ENCODE measurements at places on chromosomes 2 and 18.

DNA sequence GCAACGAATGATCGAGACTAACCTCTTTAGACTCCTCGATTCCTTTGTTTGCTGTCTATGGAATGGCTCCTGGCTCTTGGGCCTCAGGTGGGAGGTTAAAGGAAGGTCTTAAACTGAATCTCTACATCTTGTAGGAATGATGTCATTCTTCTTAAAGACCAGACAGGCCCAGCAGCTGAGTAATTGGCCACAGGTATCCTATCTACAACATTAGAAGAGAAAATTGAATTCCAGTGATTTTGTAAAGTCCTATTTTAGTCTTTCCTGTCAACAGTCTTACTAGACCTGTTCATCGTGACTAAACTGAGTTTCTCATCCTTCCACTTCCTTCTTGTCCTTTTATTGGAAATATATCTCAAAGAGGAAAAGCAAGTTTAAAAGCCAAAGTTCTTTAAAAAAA is 274.8 kb downstream of the ALPK2 start:
- no peak for DNase-seq

- no peak for DNase-seq
Measured at GRCh38 chr2:130357864-130358263, 2.0 kb downstream of the PTPN18 start.

DNA sequence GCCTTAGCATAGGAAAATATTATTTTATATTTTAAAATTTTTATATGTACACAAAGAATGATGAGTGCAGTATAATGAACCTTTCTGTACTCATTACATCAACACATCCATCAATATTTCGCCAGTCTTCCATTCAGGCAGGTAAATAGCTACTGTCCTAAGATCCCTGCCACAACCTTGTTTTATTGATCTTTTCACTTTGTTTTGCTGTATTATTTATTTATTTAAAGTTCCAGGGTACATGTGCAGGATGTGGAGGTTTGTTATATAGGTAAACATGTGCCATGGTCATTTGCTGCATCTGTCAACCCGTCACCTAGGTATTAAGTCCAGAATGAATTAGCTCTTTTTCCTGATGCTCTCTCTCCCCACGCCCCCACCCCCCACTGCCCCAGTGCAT is 64.6 kb downstream of the INHBB start:
- DNase-seq, result no peak

DNA sequence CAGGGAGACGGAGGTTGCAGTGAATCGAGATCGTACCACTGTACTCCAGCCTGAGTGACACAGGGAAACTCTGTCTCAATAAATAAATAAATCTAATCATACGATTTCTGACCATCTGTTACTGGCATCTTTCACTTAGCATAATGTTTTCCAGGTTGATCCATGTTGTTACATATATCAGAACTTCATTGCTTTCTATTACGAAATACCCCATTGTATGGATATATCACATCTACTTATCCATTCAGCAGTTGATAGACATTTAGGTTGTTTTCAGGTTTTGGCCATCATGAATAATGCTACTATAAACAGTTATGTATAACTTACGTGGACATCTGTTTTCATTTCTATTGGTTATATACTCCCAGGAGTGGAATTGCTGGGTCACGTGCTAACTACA is 303.9 kb downstream of the PAX3 start:
- DNase-seq, result no peak

DNA sequence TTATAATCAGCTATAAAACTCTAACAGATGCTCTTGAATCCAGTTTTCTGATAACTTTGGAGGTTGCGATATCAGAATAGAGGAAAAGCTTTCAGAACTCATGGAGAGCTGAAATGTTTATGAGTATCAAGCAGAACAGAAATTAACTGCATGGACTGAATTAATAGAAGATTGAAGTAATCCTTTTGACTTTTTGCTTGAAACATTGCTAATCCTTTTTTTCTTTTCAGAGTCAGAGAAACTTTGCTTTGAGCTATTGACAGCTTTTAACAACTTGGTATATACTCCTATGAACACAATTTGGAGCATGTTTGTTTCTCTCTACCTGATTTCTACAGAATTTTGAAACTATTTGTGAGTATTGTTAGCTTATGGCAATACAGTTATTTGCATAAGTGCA is 1254.8 kb downstream of the LRP1B start:
- no peak for DNase-seq

GRCh38 chr2:151861174-151861573 is 33.0 kb upstream of the ARL5A start:
- DNase-seq, result no peak

DNA sequence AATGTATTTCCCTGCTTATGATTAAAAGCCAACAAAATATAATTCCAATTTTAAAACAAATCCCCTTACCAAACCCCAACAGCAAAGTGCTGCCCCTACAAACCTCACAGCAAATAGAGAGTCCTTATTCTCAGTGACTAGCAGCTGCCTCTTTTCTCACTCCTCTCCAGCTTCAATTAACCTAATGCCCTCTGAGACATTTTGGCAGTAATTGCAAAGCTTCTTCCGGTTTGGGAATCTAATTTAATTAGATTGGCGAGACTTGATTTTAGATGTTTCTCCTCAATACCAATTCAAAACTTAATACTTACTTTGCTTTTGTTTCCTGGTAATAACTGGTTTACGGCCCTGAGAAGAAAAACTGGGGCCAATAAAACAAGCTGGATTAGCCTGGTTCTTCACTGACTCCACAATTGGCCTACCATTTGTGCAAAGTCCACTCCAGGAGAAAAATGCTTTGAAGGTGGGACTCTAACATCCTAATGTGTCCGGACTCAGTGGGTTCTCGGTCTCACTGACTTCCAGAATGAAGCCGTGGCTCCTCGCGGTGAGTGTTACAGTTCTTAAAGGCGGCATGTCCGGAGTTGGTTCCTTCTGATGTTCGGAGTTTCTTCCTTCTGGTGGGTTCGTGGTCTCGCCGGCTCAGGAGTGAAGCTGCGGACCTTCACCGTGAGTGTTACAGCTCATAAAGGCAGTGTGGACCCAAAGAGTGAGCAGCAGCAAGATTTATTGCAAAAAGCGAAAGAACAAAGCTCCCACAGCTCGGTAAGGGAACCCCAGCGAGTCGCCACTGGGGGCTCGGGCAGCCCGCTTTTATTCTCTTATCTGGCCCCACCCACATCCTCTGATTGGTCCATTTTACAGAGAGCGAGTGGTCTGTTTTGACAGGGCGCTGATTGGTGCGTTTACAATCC is 52.8 kb downstream of the SLC35F5 start:
- peak; percentile 25 for DNase-seq

GRCh38 chr2:38376346-38377049 is 575 bp downstream of the ATL2 start:
- DNase-seq, result peak; percentile 57

DNA sequence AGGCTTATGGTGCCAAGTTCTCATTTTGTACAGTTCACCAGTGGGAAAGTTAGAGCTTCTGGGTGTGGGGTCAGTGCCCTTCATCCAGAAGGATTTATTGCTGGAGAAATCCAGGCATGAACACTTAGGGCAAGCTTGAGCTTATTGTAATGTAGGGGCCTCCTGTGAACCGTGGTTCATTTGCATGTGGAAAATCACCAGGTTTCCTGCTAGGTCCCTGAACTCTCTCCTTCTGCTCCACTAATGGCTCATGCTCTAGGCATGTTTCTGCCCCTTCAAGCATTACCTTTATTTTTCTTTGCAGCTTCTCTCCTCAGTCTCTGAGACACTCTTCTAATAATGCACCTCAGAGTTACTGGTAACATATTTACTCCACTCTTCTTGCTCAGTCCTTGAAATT is 79.3 kb upstream of the FAM98A start:
- no peak for DNase-seq

DNA sequence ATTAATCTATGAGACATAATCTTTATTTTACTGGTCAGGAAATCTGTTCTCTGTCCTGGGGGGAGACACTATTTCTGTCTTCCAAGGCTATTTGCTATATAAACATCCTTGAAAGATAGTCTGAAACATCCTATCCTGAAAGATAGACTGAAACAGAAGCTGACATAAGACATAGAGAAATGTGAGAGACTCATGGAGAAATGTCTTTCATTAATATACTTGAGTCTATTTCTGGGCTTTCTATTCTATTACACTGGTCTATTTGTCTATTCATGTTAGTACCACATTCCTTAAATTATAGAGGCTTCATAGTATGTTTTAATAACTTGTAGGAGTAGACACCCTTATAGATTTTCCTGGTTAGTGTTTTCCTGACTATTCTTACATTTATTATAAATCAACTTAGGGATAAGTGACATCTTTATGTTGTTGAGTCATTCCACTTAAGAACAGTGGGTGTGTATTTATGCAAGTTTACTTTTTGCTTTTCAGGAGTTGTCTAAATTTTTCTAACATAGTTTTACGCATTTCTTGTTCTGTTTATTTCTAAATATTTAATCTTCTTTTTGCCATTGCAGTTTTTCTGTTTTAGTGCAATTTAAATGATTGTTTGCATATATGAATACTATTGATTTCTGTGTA is 244.9 kb upstream of the ZSWIM2 start:
- no peak for DNase-seq

GRCh38 chr2:236496340-236496739 is 73.3 kb upstream of the ACKR3 start:
- DNase-seq, result no peak

GRCh38 chr2:121662656-121663055 is 13.4 kb upstream of the CLASP1 start:
- DNase-seq, result no peak

GRCh38 chr2:2810504-2810903 is 479.4 kb upstream of the MYT1L start:
- no peak for DNase-seq

- no peak for DNase-seq
Measured at GRCh38 chr2:75709297-75709696, 1.4 kb downstream of the GCFC2 start.

DNA sequence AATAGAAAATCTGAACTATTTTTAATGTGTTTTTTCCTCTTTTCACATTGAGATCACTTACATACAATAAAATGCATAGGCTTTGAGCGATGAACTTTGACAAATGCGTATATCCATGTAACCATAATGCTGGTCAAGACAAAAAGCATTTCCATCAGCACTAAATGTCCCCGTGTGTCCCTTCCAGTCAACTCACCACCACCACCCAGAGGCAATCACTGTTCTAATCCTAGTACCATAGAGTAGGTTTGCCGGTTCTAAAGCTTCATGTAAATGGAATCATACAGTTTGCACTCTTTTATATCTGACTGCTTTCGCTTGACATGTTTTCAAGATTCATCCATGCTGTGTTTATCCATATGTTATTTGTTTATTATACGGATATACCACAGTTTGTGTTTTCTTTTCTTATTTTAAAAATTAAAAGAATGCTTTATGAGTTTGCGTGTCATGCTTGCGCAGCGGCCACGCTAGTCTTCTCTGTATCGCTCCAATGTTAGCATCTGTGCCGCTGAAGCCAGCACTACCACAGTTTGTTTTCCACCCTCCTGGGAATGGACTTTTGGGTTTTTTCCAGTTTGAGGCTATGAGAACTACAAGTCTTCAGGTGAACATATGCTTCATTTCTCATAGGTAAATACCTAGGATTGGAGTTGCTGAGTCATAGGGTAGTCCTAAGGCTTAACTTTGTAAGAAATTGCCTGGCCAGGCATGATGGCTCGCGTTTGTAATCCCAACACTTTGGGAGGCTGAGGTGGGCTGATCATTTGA is 197.5 kb upstream of the CHAC2 start:
- no peak for DNase-seq

- no peak for DNase-seq
Measured at GRCh38 chr2:85429213-85429923, 10.9 kb downstream of the SH2D6 start.

- DNase-seq, result peak; percentile 47
Measured at GRCh38 chr2:100321179-100321865, 979 bp downstream of the LONRF2 start.

DNA sequence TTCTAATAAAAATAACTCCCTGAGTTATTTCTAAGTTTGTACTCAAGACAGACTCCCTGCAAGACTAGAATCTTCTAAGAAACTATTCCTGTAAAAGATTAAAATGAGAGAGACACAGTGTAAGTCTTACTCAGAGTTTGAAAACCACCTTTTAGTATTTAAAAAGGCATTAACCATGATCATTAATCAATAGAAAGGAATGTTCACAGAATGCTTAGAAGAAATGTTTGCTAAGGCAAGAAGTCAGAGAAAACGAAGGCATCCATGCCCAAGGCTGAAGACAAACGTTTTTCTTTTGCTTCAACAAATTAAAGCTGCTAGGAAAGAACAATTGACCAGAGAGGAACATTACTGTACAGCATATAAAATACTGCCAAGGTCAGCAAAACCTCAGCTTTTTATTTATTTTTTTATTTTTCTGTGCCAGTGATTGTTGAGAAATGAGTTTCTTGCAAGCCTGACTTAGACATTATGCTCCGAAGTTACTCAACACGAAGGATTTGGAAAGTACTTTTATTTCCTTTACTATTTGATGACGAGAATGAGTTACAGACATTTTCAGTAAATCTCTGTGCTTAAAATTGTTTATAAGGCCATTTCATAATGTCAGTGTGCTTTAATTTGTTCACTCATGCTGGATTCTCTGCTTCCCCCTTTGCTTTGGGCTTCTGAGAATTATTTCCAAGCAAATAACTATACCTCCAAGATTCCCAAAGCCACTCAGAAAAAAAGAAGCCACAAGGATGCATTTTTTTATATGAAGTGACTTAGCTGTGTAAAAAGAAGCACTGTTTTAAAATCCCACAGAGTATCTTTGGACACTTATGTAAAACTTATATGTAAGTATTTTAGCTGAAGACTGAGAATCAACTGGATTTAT is 20.5 kb downstream of the RND3 start:
- DNase-seq, result no peak
